ENCODE measurements at places on chromosomes 7 and 10.

- DNase-seq: no peak
Measured at GRCh38 chr10:14821635-14822375, 16.0 kb downstream of the CDNF start.

GRCh38 chr7:54847921-54848320, 88.9 kb upstream of the SEC61G start:
- no peak for DNase-seq

- no peak for DNase-seq
Measured at GRCh38 chr7:157980774-157981173, 606.8 kb downstream of the PTPRN2 start.

GRCh38 chr7:50752422-50752821, 30.3 kb downstream of the GRB10 start:
- no peak for DNase-seq

- peak; percentile 37 for DNase-seq
Measured at GRCh38 chr10:11588873-11589574, 22.4 kb downstream of the USP6NL start.

DNA sequence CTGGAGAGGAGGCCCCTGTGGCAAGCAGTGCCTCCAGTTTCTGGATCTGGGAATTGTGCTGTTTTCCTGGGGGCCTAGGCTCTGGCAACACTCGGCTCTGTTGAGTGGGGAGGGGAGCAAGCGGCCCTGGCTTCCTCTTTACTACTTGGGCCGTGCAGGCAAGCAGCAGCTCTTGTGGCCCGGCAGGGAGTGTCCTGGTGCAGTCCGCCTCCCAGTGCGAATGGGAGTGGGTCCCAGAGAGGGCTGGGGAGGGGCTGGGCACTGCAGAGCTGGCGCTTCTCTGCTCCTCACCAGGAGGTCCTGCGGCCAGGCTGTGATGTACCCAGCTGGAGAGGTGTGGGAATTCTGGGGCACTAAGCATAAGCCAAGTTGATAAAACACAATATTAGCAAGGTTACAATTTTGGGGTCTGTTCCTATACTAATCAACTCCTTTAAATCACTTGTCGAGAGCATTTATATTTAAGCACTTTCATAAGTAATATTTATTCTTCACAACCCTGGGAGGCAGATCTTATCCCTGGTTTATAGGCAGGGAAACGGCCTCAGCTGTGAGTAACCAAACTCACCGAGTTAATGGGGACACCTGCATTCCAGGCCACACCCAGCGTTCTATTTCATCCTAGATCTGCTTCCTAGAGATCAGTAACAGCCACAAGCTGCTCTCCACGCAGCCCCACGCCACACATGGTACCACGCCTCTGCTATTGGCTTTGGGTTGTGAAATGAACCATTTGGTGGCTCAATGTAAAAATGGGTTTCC, 183.4 kb upstream of the PLXNA4 start:
- DNase-seq: no peak

DNA sequence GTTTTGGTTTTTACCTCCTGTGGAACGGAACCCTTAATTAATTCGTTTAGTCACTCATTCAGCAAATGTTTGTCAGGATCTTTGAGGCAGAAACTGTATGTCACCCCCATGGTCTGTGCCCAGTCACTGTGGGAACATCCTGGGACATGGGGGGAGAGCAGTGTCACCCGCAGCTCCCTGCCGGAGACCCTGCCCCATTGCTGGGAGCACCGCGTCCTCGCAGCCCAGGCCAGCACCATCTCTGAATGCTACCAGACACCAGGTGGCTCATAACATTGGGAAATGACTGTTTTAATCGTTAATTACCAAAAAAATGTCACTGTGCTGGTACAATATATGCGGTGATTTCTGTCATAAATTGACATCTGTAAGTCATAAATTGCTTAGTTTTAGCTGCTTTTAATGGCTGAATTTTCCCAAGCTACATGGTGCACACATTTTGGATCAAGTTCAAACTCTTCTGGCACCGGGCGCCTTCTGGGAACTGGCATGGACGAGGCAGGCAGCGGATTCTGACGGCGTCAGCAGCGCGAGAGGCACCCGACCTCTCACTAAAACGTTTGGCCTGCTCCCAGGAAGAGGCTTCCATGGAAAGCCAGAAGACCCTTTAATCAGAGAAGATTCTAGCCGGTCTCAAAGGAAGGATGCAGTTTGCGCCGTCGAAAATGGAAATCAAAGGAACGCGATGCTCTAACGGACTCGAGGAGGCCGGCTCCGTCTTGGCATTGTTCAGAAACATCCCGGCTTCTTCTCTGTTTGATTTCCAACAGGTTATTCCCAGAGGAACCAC, 184.2 kb downstream of the ADARB2 start:
- no peak for DNase-seq

GRCh38 chr7:87146740-87147386, 5.4 kb upstream of the DMTF1 start:
- DNase-seq: no peak

DNA sequence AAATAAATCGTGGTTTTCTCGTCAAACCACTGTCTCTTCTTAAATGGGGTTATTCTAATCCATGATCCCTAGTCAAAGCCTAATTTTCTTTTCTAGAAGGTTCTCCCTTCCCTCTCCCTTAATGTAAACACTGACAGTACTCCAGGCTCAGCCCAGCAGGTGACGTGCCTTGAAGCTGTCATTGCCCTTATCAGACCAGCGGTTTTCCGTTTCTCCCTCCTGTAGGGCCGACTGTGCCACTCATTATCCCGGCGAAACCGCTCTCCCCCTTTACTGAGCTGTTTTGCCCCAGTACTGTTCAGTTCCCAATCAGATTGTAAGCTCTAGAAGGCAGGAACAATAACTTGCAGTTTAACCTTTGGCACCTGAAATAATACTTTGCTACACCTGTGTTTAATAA, 153.5 kb upstream of the RHEB start:
- DNase-seq: no peak

All from DMS53 (cell line).